ENCODE measurements at places on chromosomes 5 and 9. TPM values are rescaled to one million over a fixed set of nuclear protein-coding genes. Genes with fewer than 3 reads are reported as not detected.

KIF27 gene
- total RNA-seq, result 2.7 TPM

GFI1B gene
- total RNA-seq, result not detected

CFAP157 gene
- not detected for total RNA-seq

DRD1 gene
- not detected for total RNA-seq

SHB gene
- 1.6 TPM for total RNA-seq

Data from activated CD4-positive, alpha-beta T cell treated with anti-CD3 and anti-CD28 coated beads, Interleukin-2, amount 10 ng/mL, durations not matched to agents 24 days and 14 days (primary cell).